ENCODE measurements at places on chromosomes 7 and 10.

DNA sequence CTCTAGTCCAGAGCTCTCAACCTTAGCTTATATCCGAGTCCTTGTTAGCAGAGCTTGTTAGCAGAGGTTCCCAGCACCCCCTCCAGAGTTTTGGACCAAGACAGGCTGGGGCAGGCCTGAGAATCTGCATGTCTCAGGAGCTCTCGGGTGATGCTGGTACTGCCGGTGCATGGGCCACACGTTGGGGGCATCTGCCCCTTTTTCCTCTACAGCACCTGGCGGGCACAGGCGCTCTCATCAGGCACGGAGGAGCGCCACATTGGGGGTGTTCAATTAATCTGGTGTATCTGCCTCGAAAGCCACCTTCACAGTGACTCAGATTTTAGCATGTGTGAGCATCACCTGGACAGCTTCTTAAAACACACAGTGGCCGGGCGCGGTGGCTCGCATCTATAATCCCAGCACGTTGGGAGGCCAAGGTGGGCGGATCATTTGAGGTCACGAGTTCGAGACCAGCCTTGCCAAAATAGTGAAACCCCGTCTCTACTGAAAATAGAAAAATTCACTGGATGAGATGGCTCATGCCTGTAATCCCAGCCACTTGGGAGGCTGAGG, 117.7 kb downstream of the ELFN1 start:
- DNase-seq: no peak

- DNase-seq: no peak
Measured at GRCh38 chr10:90930971-90931871, 10.3 kb upstream of the ANKRD1 start.

GRCh38 chr7:33900501-33900900, 4.8 kb upstream of the BMPER start:
- no peak for DNase-seq

DNA sequence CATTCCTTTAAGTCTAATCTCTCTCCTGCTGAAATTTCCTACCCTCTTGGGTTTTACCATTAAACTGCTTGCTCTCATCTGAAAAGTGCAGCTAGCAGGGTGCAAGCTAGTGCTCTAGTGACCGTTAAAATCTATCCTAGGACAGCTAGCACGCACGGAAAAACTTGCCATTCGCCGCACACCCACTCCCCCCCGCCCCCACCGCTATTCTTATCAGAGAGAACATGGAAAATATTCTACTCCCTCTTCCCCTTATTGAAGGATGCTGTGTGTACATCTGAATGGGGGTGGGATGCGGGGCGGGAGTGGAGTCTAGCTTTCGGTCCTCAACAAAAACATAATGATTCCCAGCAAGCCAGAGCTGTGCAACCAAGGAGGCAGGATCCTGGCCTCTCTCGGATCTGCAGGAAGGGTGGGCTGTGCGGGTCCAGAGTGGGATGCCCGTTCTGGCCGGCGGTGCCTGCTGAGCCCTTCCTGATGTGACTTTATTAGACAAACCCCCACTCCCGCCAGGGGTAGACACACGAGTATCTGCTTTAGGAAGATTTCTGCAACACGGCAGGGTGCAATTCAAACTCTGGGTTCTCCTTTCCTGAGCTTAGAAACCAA, 1.1 kb upstream of the ADRA2A start:
- DNase-seq: no peak

DNA sequence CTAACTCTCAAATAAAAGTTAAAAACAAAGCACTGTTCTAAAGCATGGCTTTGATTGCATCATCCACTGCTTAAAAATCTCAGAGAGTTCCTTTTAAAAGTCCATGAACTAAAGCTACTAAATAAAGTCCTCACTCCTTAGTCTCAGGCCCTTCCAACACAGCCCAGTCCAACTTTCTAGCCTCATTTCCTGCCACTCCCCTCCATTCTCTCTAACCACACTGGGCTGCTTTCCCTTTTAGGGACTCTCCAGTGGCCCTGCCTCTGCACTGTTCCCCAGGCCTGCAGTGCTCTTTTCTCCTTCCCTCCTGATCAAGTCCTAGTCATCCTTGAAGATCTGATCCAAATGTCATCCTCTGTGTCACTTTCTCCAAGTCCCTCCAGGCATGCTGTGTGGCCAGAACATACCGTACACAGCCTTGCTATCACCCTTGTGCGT, 56.9 kb upstream of the PPP1R3C start:
- no peak for DNase-seq

DNA sequence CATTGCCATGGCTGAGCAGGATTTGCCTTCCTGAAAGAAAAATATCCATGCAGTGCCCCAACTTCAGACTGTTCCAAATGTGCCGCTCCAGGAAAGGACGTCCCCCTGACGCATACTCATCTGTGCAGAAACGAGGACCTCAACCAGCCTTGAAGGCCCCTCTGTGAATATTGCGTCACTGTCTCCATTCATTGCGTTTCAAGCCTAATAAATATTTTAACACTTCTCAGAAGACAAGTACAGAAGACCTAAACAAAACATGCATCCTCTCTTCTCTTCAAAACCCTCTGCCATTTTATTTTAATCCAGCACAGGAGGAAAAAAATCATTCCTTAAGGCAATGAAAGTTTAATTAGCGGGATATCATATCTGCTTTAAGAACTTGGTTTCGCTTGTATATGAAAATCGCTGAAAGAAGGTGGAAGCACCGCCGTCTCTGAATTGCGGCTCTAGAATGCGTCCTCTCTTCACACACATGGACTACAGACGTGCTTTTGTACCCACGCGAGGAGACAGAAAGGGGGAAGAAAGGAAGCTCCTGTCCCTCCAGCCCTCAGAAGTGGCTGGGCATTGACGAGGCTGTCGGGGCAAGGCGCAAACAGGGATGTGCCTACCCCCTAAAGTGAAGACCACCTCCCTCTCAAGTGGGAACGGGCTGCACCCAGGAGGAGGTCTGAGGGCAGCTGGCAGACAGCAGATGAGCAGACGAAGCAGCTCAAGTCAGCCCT, 36.8 kb downstream of the RGS10 start:
- no peak for DNase-seq

- DNase-seq: no peak
Measured at GRCh38 chr10:126940670-126941310, 35.6 kb downstream of the DOCK1 start.

GRCh38 chr10:69628891-69629290, 1.2 kb upstream of the FAM241B start:
- no peak for DNase-seq

- no peak for DNase-seq
Measured at GRCh38 chr10:64271983-64272382, 750.8 kb downstream of the REEP3 start.

DNA sequence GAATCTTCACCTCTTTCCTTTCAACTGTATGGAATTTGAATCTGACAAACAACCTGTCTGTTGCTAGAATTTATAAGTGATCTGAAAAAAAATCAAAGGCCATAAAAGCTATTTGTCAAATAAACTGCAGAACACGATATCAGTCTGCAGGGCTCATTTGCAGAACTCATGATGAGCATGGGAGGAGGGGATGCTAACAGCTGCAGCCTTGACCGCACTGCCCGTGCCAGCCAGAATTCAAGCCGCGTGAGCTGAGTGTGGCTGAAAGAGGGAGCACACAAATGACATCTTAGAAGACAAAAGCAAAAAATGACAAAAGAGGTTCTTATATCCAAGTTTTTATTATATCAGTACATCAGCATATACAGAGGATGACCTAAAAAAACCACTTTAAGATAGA, 15.7 kb downstream of the LRRTM3 start:
- no peak for DNase-seq

- DNase-seq: no peak
Measured at GRCh38 chr7:46291601-46292150, 370.6 kb upstream of the IGFBP3 start.

DNA sequence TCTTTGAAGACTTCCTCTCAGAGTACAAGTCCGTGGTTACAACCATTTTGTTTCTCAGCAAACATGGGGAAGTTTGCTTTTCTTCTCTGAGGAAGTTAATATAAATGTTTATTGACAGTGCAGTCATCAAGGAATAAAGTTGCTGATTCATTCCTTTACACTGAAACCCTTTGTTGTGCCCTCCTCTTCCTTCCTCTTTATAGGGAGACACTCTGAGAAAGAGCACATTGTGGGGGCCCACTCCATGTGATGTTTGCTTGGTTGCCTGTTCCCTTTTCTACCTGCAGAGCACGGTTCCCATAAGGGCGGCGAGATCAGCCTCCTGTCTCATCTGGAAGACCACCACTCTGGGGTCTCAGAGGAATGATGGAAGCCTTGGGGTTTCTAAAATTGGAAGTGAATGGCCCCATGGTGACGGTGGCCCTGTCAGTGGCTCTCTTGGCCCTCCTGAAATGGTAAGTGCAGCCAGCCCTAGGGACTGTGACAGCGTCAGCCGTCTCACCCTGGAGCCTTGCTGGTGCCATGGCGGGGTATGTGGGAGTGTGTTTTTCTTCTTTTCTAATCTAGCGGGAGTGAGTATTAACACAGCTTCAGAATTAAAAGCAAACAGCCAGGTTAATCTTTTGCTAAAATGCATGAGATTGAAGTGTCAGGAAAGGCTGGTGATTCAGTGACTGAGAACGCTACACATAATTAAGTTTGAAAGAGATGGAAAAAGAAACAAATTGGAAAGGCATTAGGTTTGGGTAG, at the start of gene TBXAS1:
TBXAS1 (plus strand) TSS at position 240 of the 750 bp plus-strand sequence; CDS start at position 367, 127 bp downstream.
- no peak for DNase-seq

DNA sequence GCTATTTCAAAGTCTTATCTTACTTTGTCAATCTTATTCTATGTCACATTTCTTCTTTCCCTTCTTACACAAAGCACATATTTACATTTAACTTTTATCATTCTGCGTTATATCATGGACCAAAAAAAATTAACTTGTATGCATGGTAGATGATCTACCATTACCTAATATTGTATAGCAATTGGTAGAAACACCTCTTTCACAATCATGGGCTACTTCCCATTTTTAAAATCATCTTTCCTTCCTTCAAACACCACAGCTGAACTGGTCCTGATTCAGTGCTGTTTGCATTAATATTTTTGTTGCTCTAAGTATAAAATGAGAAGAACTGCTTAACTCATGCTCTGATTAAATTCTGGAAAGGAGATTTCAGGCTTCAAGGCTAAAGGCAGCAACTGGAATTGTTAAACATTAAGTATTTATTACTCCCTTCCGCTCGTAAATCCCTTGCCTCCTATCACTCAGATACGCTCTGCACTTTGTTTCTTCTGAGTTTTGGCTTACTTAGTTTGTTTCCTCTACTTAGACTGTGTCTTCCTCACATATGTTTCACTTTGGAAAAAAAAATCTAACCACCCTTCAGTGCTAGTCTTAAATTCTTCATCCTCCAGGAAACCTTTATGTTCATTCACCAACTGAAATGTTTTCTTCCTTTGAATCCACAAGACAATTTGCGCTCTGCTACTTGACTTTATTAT, 901.4 kb downstream of the PCDH15 start:
- no peak for DNase-seq

DNA sequence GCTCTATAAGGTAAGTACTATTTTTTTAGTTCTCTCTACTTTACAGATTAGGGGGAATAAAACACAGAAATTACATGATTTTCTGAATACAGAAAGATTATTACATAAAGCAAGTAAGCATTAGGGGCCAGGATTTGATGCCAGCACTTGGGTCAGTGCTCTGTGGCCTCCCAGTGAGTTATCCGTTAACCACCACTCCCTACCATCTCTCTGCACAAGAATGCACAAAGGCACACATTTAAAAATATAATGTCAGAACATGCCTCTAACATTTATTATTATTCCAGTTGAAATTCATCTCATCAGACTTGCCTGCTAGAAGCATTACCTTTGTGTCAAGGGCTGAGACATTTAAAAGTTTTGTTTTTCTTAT, 59.0 kb downstream of the MET start:
- no peak for DNase-seq

DNA sequence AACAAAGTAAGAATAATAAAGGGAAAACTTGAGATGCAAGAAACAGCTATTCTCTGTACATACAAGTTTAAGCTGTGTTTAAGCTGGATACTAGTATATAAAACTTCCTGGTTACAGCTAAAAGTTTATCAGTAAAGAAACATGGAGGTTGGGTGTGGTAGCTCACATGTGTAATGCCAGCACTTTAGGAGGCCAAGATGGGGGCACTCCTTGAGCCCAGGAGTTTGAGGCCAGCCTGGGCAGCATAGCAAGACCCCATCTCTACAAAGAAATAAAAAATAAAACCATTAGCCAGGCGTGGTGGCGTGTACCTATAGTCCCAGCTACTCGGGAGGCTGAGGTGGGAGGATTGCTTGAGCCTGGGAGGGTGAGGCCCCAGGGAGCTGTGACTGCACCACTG, 3.2 kb downstream of the RSU1 start:
- no peak for DNase-seq

- peak; percentile 27 for DNase-seq
Measured at GRCh38 chr7:151008143-151008510, 16.2 kb downstream of the ATG9B start.

DNA sequence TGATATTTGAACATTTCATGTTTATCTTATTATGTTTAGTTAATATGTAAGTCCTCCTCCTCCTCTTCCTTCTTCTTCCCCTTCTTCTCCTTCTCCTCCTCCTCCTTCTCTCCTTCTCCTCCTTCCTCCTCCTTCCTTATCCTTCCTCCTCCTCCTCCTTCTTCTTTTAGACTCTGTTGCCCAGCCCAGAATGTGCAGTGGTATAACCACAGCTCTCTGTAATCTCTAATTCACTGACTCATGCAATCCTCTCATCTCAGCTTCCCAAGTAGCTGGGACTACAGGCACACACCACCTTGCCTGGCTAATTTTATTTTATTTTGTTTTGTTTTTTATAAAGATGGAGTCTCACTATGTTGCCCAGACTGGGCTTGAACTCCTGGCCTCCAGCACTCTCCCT, 83.4 kb upstream of the ODAD2 start:
- no peak for DNase-seq

- DNase-seq: peak; percentile 15
Measured at GRCh38 chr7:121873289-121874194, 581 bp downstream of the PTPRZ1 start.

DNA sequence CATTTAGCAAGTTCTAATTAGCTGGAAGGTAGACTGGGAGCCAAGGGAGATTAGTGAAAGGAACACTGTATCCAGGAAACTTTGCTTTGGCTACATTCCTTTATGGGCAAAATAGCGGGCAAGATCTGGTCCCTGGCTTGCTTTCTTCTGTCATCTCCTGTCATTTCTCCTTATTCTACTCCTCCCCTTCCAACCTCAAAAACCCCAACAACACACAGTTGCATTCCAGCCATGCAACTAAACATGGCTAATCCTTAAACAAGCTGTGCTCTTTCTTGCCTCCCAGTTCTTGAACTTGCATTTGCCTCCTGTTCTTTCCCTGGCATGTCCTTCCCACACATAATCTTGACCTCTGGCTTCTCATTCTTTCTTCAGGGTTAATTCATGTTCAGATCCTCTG, 59.5 kb upstream of the CDCA7L start:
- no peak for DNase-seq

Measured in MM.1S (cell line).